ENCODE measurements at places on chromosomes 2 and 18.

DNA sequence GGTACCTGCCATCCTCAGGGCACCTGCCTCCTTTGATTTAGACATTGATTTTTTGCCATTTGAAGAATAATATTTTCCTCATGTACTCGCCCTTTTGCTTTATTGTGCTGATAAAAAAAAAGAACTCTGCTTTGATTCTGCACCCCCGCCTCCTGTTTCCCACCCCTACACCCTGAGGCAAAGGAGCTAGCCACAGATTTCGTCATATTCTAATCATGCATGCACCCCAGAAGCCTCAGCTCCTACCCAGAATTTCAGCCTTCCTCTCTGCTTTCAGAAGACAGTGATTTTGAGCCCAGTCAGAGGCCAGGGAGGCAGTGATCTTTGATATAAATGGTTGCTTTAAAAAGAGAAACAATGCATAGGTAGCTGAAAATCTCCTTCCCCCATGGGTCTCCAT is 329.0 kb downstream of the PTPRM start:
- no peak for DNase-seq

GRCh38 chr2:61707984-61708852 is 145.6 kb downstream of the FAM161A start:
- DNase-seq = peak; percentile 61

- peak; percentile 97 for DNase-seq
These were observed 7.7 kb upstream of the YWHAQ start for GRCh38 chr2:9638532-9638931.

DNA sequence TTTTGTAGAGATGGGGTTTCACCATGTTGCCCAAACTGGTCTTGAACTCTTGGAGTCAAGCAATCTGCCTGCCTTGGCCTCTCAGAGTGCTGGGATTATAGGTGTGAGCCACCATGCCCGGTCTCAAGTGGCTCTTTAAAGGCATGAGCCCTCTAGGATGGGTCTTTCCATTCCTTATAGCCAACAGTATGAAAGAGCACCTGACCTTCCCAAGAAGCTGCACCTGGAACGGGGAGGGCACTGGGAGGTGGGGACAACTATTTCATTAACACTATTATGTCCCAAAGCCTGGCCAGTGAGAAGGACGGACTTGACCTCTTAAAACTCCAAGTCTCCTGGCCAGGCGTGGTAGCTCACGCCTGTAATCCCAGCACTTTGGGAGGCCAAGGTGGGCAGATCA is 149.7 kb downstream of the ZFP36L2 start:
- DNase-seq = no peak

GRCh38 chr2:53286345-53286744 is 481.3 kb upstream of the CHAC2 start:
- no peak for DNase-seq

DNA sequence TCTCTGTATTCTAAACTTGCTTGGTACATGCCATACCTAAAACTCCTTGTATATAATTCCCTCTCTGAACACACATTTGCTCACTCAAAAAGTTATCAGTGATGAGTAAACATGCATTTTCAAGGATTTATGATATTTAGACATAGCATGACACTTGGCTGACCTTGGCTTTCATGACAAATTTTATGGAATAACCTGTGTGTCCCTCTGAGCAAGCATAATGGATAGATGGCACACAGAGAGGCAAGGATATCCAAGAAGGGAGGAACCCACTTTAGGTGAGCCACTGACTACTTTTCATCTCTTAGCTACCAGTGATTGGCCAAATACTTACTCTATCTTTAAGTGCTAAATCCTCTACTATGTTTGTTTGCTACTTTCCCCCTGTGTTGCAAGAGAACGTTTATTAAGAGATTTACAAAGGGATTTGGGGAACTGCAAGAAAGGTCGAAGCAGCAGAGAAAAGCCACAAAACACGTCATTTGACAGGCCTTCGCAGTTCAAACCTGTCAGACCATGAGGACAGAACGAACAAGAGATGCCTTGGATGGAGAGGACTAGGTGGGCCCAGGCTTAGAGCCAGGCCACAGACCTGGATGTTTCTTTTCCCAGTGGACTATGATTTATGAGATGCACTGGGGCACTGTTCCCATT is 379.9 kb downstream of the NBAS start:
- DNase-seq = peak; percentile 13

DNA sequence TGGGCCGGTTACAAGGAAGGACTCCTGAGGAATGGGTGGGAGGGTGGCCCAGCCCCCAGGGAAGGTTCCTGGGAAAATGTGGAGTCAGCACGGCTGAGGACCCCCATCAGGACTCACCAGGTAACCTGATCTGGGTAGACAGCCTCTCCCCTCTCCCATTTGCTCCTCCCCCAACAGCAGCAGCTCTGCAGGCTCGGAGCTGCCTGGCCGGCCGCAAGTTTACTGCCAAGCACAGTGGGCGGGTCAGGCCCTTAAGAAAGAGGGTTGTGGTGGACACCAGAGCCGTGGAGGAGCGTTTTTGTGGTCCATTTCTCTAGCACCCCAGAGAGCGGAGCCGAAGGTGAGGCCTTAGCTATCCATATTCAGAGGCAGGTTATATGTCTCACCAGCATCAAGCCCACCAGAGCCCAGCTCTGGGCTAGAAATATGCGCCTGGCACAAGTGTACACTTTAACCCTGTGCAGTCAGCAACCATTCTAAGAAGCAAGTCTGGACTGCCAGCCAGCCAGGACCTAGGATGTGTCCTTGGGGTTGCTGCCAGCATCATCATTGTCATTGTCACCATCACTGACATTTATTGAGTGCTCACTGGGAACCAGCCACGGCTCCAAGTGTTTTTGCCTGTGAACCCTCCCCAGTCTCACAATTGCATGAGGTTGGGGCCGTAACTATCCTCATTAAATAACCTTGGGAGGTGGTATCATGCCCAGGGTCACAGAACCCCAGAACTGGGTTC is 190.1 kb downstream of the KLHL29 start:
- no peak for DNase-seq

- no peak for DNase-seq
These were observed 632.5 kb downstream of the BCL11A start for GRCh38 chr2:59920961-59921360.

DNA sequence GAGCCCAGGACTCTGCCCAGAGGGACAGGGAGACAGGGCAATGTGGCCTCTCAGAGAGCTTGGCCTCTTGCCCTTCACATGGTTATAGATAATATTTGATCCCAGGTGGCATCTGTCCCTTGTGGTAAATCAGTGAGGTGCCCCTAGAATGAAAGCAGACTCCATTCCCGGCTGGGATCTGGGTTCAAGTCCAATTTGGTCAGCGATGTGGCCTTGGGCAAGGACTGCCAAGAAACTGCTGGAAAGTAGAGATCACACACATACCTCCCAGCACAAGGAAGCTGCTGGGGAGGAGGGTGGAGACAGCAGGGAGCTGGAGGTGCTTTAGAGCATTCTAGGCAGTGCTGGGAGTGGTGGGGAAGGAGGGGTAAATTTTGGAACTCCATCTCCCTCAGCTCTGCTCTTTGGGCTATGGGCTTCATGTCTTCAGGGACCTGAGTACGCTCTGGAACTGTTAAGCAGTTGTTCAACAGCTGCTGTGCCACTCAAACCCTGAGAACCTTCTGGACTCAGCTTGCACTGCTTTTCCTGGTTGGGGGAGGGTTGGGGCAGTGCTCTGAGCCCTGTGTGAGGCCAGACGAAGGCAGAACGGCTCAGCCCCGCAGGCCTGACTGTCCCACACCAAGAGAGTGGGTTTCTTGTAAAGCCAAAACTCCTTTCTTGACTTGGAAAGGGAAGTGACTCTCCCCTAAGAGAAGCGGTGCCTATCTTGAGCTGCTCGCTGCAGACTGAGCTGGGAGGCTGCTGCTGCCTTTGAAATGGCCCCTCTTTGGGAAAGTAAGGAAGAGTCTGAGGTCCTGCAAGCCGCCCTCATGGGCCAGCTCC is 23.0 kb downstream of the INPP5D start:
- no peak for DNase-seq

DNA sequence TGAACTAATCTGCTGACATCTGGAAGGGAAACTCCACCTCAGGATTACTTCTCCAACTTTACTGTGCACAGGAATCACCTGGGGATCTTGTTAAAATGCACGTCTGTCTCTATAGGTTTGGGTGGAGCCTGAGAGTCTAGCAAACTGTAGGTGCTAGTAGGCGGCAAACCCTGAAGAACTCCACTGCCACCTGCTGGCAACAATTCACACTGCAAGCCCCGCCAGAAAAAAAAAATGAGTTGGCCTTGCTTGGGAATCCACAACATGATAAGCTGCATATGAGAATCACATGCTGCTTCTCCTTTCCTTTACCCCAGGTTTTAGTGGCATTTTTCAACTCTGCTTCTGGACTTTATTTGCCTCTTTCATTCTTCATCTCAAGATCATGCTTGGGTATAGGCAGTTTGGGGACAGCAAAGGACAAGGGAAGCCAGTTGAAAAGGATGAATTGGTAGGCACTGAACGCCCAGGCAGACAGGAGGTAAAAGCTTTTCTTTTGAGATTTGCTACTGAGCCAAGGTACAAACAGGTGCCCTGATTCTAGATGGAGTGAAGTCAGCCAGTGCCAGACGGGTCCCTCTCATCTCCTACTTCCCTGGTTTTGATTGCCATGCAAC is 88.8 kb downstream of the VIT start:
- DNase-seq = peak; percentile 65

All from mesenchymal stem cell (in vitro differentiated cells and primary cell).